ENCODE measurements at places on chromosomes 12 and 14.

DNA sequence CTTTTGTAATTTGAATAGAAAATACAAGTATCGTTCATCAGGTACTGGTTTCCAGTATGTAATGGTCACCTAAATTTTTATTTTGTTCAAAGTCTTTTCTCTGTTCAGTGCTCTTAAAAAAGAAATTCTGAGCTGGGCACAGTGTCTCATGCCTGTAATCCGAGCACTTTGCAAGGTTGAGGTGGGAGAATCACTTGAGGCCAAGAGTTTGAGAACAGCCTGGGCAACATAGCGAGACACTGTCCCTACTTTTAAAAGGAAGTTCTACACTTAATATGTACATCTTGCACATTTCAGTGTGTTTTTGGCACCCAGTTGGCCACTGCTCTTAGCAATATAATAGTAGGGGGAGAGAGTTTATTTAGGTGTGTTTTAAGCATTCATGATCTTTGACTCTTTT is 27.9 kb downstream of the PCNX1 start:
- no peak for DNase-seq

DNA sequence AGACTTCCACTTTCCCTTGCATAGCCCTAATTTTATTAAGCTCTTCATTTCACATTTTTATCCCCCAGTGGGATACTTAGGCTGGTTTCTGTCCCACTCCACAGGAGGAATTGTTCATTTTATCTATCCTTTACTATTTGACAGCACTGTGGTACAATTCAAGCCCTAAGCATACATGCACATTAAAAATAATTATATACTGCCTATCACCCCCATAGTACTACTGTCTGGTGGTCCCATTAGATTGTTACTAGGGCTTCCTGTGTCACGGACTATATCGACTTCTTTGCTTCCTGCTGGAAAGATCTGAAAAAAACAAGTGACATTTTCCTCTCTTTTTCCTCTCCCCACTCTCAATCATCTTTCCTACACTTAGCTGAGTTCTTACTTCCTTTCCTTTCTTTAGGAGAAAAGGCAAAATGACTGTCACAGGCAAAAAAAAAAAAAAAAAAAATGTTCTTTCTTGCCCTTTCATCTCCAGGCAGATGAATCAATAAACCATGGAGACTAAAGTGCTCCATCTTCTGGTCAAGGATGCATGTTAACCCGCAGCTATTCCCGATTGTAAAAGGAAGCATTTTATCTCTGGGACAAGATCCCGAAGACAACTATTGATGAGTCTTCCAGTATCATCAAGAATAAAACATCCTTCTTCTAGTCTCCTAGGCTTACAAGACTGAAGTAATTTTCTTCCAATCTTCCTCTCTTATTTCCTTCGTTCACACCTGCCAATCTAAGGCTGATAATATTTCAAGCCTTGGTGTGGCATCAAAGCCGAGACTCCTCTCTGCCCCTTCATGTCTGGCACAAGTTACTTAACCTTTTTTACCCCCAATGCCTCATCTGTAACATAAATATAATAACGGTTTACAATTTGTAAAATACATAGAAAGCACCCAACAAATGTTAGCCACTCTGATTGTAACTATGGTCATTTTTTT is 94.4 kb upstream of the PLEKHG7 start:
- no peak for DNase-seq

- no peak for DNase-seq
Measured at GRCh38 chr12:116126610-116127009, 150.9 kb downstream of the MED13L start.

DNA sequence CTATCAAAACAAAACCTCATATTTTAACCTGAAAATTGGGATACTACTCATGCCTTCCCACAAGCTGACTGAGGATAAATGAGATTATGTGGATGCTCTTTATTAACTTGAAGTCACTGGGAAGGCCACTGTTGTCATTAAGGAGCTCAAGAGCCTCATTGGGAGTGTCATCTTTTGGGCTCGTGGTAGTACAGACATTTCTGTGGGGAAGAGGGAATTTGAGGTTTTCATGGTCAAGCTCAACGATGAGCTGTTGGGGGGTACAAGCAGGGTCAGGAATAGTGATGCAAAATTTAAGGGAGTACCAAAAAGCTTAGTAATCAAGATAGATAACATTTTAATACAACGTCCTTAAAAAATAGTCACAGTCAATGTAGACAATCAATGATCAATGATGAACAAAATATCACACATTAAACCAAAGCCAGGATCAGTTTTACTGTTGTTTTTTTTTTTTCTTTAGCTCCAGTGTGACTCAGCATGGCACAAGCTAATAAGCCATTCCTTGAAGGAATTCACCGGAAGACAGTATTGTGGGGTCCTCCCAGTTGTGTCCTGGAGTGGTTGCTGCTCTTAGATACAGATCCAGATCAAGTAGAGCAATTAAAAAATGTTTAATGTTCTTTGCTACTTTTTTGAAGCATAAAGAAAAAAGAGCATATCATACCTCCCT is 130.9 kb downstream of the C12orf75 start:
- no peak for DNase-seq

DNA sequence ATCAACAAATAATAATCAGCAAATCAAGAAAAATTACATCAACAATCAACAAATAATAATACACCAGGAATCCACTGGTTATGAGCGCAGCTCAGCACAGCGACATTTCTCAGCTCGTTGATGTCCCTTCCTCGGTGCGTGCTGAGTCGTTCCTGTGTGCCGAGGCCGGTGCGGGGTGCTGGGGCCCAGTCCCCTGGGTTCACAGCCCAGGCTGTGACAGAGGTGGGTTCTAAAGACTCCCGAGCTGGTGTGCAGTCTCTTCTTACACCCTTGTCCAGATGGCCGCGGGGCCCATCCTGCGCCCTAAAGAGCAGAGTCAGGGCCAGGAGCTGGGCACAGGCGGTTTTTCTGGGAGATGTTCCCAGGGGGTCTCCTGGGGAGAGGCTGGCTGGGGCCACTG is 26.9 kb upstream of the TRAF3 start:
- no peak for DNase-seq

- DNase-seq = no peak
Measured at GRCh38 chr12:114685869-114686268, 1.9 kb upstream of the TBX3 start.

DNA sequence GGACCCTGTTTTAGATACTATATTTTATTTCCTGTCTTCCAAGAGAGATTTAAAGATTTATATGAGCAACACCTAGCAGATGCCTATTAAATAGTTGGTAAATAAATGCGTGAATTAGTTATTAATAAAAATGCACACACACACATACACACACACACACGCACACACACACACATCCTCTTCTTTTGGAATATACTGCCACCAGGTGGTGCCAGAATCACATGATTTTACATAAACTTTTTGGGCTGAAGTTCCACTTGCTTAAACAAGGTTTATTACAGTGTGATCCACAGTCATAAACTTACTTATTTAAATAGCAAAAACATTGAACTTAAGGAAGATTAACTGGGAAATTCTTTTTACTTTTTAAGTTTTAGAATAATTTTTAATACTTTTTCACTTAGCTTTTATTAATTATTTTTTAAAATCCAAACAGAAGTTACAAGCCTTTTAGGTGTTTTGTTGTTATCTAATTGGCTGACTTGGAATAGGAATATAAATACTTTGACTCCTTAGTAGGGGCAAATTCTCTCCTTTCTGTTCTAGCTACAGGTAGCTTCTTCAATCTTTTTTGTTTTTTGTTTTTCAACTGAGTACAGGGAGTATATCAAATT is 17.5 kb downstream of the RAD51B start:
- no peak for DNase-seq

DNA sequence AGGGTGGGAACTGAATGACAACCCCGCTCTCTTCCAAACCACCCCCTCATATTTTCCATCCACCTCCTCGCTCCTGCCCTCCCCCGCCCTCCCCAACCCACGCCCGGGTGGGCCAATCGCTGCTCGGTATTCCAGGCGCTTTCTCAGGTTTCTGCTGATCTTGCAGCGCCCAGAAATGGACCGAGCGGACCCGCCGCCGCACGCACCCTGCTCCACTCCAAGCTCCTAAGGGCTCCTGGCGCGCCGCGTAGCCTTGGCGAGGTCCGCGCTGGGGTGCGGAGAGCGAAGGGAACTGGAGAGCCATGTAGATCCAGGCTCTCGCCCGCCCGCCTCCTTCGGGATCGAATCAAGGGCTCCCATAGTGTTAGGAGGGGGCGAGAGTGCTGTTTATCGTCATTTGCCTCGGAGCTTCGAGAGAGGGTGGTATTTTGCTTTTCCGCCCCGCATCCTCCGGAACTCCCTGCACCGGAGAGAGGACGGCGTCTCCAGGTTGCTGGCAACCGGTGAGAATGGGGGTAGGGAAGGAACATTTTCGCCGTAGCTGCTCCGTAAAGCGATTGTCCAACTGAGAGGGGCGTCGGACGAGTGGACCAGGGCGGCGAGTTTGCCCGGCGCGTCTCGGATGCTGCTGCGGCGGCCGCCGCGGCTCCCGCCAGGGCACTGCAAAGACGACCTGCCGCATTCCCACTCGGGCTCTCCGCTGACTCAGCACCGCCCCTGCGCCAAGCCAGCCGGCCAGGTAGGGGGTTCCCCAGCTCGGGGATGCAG is at the start of gene KCNA1:
KCNA1 (plus strand) TSS at position 172 of the 768 bp plus-strand sequence. CDS start 1,474 bp downstream, outside the sequence.
- DNase-seq = no peak

DNA sequence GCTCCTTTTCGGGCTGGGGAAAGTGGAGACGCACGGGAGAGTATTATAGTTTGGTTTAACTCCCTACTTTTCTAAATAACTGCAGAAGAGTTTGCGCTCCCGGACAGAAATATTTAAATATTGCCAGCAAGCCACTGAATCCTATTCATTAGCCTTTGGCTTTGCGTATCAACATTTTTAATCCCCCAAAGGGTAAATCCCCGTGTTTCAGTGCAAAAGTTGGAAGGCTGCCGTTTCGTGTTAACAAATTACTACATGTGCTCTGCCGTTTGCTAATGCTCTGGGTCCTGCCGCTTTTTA is 372 bp upstream of the DPF3 start:
- DNase-seq = no peak
